ENCODE measurements at places on chromosomes 1 and 21.
A peak's percentile ranks its signal among the peaks of the same experiment; 100 is the strongest.

DNA sequence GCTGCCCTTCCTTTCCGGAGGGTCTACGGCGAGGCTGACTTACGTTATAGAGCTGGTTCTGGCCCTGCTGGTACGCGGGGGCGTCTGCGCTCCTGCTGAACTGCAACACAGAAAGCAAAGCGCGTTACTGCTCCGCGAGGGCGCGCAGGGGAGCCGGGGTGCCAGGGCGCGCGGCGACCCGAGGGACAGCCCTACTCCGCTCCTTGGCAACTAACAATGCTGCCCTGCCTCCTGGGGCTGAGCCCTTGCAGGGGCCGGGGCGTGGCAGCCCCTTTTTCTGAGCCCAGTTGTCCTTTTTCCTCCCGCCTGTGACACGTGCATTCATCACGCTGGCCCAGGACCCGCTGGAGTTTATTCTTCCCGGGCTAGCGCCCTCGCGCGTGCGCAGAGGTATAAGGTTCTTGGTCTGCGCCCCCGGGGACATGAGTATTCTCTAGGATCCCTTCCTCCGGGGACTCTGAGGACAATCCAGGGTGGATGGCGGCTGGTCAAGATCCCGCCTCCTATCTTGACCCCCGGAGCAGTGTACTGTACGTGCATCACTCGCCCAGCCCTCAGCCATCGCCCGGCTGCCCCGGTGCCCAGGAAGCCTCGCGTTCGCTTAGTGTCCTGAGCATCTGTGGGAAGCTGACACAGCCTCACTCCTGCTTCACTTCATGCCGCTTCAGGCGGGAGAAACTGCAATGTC, 78.9 kb downstream of the CD247 start:
- DNase-seq: peak; percentile 50

GRCh38 chr1:55774446-55774845, 559.3 kb upstream of the USP24 start:
- DNase-seq: no peak

- DNase-seq: no peak
Measured at GRCh38 chr1:9929431-9930385, 13.5 kb downstream of the LZIC start.

DNA sequence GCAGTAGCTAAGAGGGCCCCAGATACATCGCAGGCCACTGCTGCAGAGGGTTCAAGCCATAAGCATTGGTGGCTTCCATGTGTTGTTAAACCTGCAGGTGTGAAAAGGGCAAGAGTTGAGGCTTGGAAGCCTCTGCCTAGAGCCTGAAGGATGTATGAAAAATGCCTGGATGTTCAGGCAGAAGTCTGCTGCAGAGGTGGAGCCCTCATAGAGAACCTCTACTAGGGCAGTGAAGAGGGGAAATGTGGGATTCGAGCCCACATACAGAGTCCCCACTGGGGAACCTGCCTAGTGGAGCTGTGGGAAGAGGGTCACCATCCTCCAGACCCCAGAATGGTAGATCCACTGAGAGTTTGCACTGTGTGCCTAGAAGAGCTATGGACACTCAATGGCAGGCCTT, 30.6 kb upstream of the ADGRL4 start:
- no peak for DNase-seq

DNA sequence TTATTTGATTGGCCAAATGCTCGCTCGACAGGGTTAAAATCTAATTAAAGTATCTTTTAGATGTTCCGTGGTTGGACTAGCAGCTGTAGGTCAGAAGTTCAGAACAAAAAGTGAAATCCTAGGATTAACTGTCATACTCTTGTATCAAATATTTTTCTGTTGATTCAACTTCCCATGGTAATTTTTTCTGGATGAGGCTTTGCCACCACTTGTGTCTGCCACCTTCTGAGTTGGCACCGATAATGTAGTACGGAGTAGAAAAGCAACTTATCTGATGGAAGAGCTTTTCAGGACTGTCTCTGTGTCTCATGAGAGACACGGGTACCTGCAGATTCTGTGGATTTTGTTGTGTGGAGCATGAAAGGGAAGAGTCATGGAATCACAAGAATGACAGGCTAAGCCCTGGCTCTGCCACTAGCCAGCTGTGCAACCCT, 44.6 kb upstream of the CNN3 start:
- DNase-seq: peak; percentile 75

DNA sequence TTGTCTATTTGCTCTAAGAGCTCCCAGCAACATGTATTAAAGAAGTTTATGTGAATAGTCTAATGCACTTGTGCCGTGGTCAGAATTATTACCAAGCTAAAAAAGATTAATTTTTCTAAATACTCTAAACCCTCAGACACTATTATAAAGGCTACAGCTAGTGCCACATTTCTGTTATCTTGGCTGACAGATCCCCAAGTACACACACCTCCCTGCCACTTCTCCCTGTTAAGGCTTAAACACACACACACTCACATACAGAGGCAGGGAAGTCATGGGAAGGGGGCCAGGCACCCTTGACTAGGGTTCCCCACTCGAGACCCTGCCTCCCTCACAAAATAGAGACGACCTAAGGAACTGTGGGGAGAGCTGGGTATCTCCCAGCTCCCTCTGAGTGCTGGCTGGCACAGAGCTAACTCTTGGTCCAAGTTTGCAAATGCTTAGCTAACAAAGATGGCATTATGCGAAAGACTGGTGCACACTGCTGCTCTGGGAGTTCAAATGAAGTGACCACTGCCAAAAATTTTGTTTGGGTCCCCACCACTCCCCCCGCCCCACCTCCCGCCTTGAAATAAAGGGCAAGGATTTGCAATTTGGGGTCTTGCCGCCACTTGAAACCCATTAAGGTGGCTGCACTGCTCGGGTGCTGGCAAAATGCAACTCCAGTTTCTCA, 9.8 kb downstream of the SSBP3 start:
- DNase-seq: no peak

GRCh38 chr1:153932156-153933131, 9.7 kb upstream of the GATAD2B start:
- DNase-seq: no peak

DNA sequence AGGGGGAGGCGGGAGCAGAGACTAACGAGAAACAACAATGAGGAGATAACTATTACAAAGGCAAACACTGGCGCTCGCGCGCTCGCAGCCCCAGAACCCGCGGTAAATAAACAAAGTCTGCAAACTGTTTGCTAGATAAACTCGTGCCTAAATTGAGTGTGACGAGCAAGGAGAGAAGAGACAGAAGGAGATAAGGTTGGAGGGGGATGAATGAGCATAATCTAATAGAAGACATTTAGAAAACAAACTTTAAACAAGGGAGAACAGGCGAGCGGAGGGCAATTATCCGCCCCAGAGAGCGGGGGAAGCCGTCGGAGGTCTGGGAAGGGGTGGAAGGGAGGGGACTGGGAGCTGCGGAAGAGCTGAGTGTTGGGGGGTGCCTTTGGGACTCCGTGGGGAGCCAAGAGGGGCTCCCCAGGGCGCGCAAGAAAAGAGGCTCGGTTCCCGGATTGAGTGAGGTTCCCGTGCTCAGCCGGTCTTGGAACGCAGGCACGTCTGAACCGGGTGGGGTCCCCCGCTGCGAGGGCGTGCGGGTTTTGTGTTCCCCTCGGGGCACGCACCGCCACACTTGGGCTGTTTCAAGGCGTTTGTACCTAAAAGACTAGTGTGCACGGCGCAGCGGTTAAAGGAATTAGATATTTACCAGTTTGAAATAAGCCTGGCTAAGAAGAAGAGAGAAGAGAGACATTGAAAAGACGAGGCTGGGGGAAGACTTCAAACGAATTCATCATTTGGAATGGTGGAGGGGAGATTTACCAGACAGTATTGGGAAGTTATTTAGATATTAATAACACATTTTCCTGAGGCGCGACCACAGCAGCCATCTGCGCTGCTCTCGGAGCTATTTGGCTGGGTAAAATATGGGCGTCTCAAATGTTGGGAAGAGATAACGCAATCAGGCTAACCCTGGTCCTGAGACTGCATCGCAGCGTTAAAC, 10.6 kb downstream of the PAX7 start:
- DNase-seq: no peak

DNA sequence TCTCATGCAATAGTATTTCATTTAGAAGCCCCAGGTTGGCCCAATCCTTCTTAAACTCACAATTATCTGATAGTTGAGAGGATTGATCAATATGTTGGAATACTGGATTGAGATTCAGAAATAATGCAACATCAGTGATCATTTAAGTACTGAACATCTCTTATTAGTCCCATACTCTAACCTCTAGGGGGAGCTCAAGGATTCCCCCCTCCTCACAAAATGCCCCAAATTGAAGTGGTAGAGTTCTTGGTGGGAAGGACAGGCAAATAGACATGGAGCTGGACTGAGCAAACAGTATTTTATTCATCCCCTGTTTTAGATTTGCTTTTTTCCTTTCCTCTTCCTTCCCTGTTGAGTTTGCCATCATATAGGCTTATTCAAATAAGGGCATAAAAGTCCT, 62.8 kb downstream of the NGF start:
- no peak for DNase-seq

DNA sequence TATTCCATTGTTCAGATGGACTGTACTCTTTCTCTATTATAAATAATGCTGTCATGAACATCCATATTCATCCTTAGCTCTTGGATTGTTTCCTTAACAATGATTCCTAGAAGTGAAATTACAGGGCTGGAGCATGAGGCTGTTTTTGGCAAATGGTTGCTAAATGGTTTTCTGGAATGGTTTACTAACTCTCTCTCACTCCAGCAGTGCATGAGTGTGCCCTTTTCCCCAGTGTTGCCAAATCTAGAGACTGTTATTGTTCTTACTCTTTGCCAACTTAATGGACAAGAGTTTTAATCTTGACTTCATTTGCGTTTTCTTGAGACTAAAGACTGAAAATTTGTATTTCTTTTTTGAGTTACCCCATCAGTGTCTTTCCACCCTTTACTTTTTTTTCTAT, 113.0 kb downstream of the PAPPA2 start:
- DNase-seq: no peak

DNA sequence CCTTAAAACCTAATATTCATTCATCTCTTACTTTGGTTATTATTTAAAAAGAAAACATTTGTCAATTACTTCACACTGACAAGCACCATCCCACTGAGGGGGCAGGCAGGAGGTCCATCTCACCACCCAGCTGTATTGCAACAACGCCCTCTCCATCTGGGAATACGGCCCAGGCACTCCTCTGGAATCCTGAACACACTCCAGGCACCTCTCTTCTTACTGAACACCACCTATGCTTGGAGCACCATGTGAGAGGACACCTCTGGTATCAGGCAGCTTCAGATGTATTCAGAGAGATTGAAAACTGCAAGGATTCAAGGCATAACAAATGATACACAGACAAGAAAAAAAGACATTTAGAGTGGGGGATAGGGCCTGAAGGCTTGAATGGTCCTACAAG, 147.1 kb downstream of the CACNA1E start:
- DNase-seq: no peak

DNA sequence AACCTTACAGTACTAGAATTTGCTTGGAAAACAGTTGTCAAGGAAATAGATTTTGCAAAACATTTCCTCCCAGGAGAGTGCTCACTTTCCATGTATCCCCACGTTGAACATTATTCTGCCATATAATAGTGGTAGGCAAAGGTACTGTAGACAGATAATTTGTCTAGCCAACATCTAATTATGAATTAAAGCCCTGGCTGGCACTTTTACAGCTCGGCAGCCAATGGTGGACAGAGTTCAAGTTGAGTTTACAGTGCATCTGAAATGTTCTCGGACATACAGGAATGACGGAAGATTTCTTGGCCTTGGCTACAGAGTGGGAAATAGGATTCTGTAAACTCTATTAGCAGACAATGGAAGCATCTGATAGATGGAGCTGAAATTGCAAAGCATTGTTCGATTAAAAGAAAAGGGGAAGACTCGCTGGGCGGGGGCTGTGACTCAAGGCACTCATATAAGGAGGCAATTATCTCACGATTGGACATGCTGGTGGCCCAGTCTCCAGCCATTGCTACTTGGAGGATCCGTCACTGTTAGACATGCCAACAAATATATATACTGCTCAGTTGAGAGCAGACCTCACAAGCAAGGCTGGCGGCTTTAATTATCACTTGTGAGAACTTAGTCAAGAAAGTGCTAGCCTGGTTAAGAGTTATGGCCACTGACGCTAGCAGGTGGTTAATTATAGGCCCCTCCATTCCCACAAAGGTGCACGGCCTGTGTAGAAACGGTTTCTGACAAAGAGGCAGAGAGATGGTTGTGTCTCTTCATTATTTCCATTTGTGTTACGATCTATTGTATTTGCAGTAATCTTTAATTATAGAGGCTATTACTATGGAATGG, 48.0 kb downstream of the MAN1C1 start:
- DNase-seq: no peak

DNA sequence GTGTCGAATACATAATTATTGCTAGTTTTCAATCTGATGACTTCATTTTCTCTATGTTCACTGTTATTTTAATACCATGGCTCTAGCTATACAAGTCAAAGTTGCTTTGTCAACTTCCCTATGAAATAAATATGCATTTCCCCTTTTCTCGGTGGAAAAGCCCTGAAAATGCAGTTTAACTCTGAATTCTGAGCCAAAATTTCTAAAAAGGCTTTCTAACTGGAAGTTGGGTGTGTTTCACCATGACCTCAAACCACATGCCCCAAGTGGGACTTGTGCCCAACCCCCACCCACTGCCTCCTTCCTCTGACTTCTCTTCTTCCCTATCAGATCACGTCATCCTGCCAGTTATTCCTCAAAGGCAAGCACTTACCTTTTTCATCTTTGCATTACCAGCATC, 8.9 kb downstream of the MKNK1 start:
- DNase-seq: peak; percentile 34

GRCh38 chr1:48864913-48865312, 88.2 kb upstream of the BEND5 start:
- no peak for DNase-seq

DNA sequence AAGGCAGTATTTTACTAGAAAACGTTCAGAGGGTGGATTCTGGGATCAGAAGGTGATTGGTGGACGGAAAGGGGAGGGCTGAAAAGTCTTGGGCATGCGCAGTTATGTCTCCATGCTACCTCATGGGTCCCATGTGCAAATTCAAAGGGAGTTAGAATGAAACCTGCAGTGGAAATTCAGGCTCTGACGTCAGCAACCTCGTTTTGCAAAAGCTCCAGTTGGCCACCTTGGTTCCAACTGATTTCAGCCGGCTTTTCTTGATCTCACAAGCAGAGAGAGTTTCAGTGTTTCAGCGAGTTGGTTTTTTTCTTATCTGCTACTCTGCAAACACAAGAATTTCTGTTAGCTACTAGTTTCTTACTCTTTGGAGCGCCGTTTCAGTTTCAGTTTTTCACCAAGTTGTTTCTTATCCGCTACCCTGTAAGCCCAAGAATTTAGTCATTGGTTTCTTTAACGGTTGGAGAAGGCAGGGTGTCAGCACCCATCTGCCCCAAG, 69.8 kb upstream of the PGBD5 start:
- DNase-seq: no peak

- no peak for DNase-seq
Measured at GRCh38 chr1:67855961-67856360, 22.7 kb upstream of the GNG12 start.

- no peak for DNase-seq
Measured at GRCh38 chr1:49337251-49337650, 560.6 kb upstream of the BEND5 start.

Measured in trophoblast cell (in vitro differentiated cells and primary cell).